A375 (cell line): ENCODE measurements at places on chromosomes 4 and X. TPM values are rescaled to one million over a fixed set of nuclear protein-coding genes. Genes with fewer than 3 reads are reported as not detected.

GPR34 gene
- total RNA-seq = not detected in 2 replicates

SOX3 gene
- not detected in 2 replicates for total RNA-seq

SRD5A3 gene
- 3.9 and 9.7 TPM in 2 replicates for total RNA-seq

SPANXB1 gene
- 218 and 280 TPM in 2 replicates for total RNA-seq

NDP gene
- not detected in 2 replicates for total RNA-seq

ZMYM3 gene
- total RNA-seq = 14.0 and 16.4 TPM in 2 replicates

CCDC120 gene
- 0.48 and 0.83 TPM in 2 replicates for total RNA-seq

SLITRK4 gene
- total RNA-seq = 1.5 TPM in 2 replicates

LUZP4 gene
- not detected in 2 replicates for total RNA-seq

YIPF7 gene
- not detected in 2 replicates for total RNA-seq

KCNE5 gene
- 0.45 and 0.56 TPM in 2 replicates for total RNA-seq
